ENCODE measurements at places on chromosomes 12 and 14.

DNA sequence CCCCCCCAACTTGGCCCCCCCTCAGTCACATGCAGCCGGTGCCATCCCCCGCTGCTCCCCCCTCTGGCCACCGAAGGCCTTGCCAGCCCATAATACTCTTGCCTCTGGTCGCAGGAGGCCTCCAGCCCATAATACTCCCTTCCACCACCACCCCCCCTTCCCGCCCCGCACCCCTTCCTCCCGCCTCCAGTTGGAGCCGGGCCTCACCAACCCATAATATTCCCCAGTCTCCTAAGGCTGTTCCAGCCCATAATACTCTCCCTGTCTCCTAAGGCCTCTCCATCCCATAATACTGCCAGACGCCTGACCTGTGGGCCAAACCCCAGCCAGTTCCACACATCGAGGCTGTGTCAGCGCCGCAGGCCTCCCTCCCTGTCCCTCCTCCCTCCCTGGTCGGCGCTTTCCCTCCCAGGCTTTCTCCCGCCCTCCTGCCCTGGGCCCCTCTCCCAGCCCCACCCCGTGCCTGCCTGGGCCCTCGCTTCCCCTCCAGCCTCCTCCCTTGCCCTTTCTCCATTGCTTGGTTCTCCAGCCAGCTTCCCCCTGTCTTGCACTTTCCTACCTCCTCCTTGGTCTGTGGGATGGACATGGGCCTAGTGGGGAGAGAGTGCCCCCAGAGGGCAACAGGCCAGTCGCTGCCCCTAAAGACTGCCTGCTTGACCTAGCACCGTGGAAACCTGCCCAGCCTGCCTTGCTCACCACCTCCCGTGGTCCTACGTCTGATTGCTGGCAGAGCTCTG, 6.8 kb upstream of the CHD4 start:
- DNase-seq: peak; percentile 89

- DNase-seq: no peak
These were observed 25.3 kb downstream of the TTC8 start for GRCh38 chr14:88849716-88850115.

DNA sequence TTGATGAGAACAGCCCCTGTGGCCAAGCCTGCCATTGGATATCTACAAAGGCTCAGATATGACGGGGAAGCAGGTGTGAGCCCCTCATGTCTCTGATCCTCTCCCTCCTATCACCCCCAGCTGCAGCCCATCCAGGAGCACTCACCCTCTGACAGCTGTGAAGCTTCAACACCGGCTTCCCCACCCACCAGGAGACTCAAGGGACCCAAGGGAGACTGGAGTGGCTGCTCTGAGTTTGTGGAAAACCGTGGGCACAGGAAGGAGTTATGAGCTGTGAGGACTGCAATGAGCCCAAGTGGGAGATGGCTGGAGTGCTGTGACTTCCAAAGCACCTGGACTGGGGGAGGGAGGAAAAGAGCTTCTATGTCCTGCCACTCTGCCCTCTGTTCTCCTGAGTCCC, 7.9 kb downstream of the IFI27L2 start:
- DNase-seq: no peak

DNA sequence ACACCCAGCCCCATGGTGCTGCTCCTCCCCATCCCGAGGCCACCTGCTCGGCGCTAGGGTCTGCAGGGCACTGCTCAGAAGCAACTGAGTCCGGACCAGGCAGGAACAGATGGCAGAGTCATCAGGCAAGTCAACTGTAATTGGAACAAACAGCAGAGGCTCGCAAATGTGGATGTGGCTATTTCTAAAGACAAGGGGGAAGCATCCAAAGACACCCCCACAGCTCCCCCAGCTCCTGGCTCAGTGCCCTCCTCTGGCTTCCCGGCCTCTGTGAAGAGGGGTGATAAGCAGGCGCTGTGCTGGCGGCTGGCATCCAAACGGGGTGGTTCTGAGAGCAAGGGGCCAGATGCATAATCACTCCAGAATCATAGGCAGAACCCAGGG, 125.6 kb downstream of the PIWIL1 start:
- no peak for DNase-seq

DNA sequence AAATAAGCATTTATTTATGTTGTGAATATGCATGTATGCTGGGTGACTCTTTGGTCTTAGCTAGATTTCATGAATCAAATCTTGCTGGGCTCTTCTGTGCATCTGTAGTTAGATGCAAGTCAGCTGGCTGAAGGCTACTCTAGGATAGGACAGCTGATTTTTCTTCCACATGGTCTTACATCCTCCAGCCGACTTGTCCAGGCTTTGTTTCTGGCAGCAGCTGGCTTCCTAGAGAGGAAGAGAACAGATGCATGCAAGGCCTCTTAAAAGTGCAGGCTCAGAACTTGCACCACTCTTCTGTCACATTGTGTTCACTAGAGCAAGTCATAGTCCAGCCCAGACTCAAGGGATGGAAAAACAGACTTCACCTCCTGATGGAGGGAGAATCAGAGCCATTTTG, 435.4 kb upstream of the STXBP6 start:
- no peak for DNase-seq

DNA sequence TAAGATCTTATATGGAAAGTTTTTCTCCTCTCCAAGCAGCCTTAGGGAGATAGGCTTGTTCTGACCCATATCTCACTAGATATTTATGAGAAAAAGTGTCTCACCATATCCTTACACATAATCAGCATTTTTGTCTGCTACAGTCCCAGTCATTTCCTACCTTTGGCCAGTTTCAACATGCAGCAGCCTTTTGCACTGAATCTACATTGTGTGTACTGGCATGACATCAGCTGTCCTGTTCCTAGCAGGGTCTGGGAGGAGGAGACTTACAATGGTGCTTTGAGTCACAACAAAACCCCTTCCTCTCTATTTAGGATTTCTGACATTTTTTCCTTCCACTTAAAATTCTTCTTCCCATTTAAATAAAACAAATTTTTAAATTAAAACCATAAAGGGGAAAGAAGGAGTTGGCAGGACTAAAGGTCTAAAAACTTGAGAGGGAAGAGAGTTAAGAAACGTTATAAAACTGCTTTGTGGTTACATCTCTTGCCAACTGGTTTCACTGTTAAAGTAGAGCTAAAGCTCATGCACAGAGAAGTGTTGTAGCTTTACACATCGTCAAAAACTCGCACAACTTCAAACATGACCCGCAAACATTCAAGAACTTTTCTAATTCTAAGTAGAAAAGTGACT, 53.3 kb upstream of the CERS5 start:
- no peak for DNase-seq

DNA sequence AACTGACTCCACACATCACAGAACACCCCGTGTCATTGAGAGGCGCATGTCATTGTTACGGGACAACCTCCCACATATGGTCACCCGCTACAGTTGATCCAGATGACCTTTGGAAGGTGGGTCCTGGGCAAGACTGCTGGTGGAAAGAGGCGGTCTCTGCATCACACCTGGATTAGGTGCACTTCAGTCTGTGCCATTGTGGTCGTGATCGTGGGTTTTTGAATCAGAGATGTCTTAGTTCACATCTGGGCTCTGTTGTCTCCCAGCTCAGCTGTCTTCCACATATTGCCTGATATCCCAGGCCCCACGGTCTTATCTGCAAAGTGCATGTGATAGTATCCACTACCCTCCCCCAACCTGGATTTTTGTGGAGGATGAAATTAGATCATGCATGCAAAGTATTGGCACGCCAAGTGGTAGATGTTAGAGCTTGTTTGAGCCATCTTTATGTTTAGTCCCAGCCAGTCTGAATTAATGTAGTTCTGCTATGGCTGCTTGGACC, 208.7 kb upstream of the FOXN3 start:
- DNase-seq: no peak

DNA sequence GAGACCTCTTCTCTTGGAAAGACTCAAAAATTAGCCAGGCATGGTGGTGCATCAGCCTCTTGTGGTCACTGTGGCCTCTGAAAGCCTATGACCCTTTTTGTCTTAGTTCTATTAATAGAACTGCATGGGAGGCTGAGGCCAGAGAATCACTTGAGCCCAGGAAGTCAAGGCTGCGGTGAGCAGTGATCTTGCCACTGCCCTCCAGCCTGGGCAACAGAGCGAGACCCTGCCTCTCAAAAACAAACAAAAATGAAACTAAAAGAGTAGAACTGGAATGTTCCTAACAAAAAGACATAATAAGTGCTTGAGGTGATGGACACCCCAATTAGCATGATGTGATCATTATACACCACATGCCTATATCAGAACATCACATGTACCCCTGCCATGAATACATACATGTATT, 197.0 kb upstream of the EEA1 start:
- no peak for DNase-seq

DNA sequence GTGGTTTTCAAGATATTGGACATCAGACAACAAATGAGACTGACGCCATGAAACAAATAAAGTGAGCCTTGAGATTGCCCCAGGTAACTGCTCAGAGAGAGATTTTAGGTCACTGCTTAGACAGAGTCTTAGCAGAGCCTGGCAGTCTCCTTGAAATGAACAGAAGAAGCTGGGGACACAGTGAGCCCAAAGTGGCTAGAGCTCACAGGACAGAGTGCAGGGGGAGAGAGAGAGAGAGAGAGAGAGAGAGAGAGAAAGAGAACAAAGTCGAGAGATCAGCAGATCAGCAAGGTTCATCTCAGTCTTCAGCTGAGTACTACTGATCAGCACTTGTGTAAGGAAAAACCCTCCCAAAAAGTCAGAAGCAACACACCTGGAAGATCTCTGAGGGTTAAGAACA, 147.4 kb downstream of the RMST start:
- no peak for DNase-seq

GRCh38 chr12:78683626-78684025, 180.9 kb upstream of the SYT1 start:
- no peak for DNase-seq

DNA sequence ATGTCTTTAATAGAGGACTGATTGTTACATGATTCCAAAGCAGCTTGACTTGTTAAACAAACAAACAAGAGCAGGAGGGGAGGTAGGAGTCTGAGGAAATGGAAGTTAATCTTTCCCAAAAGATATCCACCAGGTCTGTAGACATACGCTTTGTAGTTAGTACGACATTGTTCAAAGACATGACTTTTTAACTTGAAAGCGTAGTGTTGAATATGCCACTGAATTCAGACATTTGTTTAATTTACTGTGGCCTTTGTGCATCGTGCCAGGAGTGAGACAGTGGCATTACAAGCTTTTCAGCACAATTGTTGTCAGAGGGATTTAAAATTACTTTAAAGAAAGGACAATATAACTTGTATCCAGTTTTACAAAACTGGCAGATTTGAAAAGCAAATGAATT, 53.0 kb downstream of the SAV1 start:
- DNase-seq: no peak

DNA sequence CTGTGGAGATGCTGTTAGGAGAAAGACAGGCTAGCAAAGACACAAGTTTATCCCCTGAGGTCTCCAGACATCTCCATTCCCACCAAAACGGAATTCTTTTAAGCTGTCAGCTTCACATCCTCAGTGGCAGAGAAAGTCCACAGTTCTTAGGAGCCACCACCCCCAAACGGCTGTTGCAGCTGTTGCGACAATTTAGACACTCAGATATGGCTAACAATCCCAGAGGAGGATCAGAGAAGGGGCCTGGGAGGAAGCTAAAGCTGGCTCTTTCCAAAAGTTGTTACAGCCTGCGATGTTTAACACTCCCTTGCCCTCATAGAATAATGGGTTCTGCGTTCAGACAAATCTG, 1.9 kb upstream of the ATP5MC2 start:
- DNase-seq: no peak

- no peak for DNase-seq
These were observed 34.4 kb downstream of the PROX2 start for GRCh38 chr14:74841230-74842207.

DNA sequence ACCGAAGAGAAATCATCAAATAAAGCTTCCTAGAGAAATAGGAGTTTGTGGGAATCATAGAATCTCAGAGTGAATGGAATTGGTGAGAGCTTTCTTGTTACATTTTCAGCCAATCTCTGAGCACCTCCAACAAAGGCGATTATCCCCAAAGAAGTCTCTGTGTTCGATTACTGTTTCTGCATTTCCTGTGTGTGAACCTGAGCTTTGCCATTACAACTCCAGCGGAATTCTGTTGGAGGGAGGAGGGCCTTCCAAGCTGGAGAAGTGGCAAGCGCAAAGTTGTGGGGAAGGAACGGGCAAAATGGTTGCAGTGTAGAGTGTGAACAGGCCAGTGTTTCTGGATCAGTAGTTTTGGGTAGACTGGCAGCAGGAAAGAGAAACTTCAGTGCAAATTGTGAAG, 23.1 kb downstream of the TMEM117 start:
- no peak for DNase-seq

GRCh38 chr12:120119271-120119973, 2.9 kb upstream of the RAB35 start:
- no peak for DNase-seq

GRCh38 chr12:89756194-89756584, 47.6 kb upstream of the ATP2B1 start:
- no peak for DNase-seq

DNA sequence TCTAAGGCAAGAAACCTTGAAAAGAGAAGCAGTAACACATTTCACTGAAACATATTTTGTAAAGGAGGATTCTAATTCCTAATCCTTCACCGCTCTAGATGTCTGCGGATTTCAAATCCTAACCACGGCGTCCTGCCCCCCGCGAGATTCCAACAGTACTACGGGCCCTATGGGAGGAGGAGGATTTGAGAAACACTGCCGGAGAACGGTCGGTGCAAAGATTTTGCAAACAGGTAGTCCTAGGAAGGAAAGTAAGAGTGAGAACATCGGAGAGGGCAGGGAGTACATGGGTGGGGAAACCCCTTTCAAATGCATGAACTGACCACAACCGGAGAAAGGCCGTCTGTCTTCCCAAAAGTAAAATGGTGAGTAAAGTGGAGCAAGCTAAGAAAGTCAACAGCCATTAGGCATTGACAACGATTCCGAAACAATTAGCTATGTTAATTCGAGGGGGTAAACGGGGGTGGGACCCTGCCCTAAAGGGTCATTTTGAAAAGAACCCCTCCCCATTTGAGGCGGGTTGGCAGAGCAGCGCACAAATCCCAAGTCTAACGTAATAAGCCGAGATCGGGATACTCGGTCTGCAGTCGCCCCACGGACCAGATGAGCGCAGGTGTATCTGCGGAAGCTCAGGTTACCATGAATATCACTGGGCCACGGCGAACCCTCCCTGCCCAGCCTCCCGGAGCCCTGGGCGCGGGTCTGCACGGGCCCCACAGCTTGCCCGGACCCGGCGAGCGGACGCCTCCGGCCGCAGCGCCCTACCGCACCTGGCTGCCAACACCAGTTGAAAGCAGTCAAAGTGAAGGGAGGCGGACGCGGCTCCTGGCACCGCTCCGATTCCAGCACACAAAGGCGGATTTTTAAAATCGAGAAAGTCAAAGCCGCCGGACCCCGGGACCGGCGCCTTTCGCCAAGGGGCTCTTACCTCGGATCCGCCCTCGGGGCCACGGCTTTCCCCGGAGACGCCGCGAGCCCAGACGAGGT, 662 bp downstream of the EPS8 start:
- DNase-seq: peak; percentile 20

- no peak for DNase-seq
These were observed 604 bp downstream of the EIF4B start for GRCh38 chr12:53006810-53007309.

GRCh38 chr14:91154851-91155625, 41.2 kb downstream of the DGLUCY start:
- no peak for DNase-seq

GRCh38 chr14:23054000-23054811, 3.1 kb downstream of the CDH24 start:
- DNase-seq: no peak

GRCh38 chr12:94244165-94245133, 96.1 kb downstream of the PLXNC1 start:
- no peak for DNase-seq

Data from astrocyte of the cerebellum (primary cell).